Activated CD4-positive, alpha-beta T cell treated with anti-CD3 and anti-CD28 coated beads for 24 hours (primary cell): ENCODE measurements at places on chromosomes 7 and 10.
A peak's percentile ranks its signal among the peaks of the same experiment; 100 is the strongest.

DNA sequence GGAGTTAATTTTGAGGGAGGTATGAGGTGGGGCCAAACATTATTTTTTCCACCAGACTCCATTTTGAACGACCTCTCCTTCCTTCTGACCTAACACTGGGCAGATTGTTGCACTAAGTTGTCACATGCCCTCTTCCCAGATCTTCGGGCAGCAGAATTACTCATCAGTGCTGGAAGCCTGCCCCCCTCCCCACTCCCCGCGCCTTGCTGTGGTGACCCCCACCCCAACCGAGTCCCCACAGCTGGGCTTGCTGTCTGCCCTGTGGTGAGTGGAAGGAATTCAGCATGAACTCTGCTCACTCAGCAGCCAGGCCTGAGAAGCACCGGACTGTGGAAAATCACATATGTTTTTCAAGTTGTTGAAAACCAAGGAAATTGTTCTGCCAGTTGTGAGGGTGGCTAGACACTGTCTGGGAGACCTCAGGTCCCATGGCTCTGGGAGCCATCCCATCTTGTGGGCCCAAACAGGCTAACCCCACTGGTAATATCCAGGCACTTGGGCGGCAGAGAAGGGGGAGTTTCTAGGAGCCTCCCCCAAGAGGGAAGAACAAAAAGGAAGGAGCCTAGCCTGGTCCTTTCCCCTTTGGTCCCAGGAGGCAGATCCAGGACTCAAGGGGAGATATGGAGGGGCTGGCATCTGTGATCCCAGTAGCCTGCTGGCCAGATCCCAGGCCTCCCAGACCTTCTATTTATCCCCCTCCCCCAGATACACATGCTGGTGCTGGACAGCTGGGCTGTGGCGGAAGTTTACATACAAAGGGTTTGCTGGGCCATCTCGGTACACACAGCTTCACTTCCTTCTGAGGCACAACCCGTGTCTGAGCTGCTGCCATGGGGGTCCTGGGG, 3.5 kb upstream of the AEBP1 start:
- no peak for DNase-seq

DNA sequence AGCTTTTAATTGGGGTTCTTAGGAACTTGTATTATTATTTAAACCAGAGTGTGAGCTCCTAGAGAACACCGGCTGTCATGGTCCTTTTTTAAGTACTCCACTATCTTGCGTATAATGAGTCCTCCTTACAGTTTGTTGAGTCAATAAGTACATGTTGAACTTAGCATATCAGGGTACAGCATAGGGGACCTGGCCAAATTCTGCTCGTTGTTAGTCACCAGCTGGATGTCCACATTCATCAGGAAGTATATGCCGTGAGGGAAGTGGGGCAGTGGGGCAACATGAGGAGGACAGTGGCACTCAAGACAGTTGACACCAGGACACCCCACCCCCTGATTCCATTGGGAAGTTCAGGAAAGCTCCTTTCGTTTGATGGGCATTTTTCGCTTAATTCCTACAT, 16.6 kb downstream of the RPP30 start:
- DNase-seq, result no peak

- DNase-seq, result no peak
Measured at GRCh38 chr10:21509341-21510240, 15.9 kb downstream of the SKIDA1 start.

DNA sequence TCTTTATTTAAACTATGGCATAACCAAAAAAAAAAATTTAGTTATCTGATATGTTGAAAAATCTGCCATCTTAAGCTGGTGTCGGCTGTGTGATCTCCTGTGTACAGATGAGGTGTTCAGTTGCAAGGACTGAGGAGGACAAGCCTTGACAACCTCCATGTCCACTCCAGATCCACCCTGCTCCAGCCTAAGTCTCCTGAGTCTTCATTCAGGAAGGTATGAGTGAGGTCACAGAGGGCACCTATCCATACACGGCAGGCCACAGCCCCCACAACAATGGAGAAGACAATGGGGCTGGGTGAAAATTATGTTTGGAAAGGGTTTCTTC, 16.1 kb downstream of the TARP start:
- DNase-seq, result no peak

DNA sequence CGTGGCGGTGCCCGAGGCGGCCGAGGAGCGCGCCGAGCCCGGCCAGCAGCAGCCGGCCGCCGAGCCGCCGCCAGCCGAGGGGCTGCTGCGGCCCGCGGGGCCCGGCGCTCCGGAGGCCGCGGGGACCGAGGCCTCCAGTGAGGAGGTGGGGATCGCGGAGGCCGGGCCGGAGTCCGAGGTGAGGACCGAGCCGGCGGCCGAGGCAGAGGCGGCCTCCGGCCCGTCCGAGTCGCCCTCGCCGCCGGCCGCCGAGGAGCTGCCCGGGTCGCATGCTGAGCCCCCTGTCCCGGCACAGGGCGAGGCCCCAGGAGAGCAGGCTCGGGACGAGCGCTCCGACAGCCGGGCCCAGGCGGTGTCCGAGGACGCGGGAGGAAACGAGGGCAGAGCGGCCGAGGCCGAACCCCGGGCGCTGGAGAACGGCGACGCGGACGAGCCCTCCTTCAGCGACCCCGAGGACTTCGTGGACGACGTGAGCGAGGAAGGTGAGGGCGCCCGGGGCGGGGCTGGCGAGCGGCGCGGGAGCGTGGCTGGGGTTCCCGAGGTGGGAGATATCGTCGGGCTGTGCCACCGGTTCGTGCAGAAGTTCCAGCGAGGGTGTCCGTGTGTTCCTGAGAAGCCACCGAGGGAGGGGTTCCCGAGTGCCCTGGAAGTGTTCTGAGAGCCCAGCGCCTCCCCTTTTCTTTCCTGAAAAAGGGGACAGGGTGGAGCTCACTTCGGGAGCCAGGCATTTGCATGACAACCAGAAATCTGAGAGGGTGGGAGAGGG, 495 bp downstream of the EIF3B start:
- peak; percentile 24 for DNase-seq

- no peak for DNase-seq
Measured at GRCh38 chr7:2726316-2727018, 38.5 kb downstream of the AMZ1 start.

GRCh38 chr7:50856231-50856630, 73.5 kb upstream of the GRB10 start:
- DNase-seq, result no peak

GRCh38 chr10:22436526-22436892, 91.2 kb downstream of the SPAG6 start:
- DNase-seq, result peak; percentile 23
